ENCODE measurements at places on chromosomes 3 and 15.
A peak's percentile ranks its signal among the peaks of the same experiment; 100 is the strongest.

DNA sequence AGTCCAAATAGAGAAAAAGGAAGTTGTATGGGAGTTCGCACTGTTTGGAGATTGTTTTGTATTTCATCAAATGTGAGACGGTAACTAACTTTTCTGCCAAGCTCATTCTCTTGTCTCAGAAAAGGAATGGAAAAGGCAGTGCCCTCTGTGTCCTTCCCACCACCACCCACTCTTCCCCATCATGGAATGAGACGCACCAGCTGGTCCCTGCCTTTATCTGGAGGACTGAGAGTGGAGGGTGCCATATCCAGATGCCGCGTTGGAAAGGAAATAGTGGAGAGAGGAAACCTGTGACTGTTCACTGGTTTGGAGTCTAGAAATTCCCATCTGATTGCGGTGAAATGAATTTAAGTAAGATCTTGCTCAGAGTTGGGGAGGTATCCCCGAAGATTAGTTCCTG, 3.7 kb upstream of the CCK start:
- no peak for DNase-seq

DNA sequence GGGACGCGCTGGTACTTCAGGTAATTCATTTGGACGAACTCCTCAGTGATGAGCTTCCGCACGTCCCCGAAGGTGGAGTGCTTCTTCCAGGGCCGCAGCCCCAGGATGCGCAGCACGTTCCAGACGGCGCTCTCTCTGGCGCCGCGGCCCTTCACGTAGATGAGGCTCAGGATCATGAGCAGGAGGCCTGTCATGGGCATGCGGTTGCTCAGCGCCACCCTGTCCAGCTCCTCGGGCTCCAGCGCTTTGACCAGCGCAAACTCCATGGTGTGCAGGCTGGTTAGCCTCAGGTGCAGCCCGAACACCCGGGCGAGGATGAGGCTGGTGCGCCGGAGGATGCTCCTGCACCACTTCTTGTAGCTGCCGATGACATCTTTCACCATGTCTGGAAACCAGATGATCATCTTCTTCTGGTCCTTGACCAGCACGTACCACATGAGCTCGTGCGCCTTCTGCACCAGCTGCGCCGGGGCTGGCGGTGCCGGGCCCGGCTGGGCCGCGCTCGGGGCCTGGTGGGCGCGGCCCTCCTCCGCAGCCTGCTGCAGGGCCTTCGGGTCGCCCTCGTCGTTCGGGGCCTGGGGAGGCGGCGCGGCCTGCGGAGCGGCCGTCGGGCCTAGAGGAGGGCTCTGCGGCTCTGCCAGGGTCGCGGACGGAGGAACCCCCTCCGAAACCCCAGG, 501 bp downstream of the NDN start:
- no peak for DNase-seq

GRCh38 chr3:106299300-106300098, 430.7 kb upstream of the CBLB start:
- no peak for DNase-seq

GRCh38 chr3:80676261-80676660, 908.5 kb upstream of the ROBO1 start:
- no peak for DNase-seq

- DNase-seq: no peak
These were observed 40.4 kb upstream of the C15orf39 start for GRCh38 chr15:75161106-75161916.

DNA sequence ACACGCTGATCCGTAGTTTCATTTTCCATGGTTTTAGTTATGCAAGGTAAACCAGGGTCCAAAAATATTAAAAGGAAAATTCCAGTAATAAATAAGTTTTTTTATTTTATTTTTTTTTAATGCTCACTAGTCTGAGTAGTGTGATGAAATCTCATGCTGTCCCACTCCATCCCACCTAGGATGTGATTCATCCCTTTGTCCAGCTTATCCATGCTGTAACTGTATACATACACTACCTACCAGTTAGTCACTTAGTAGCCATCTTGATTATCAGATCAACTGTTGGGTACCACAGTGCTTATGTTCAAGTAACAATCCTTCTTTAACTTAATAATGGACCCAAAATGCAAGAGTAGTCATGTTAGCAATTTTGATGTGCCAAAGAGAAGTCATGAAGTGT, 75.2 kb downstream of the ESYT3 start:
- DNase-seq: no peak

DNA sequence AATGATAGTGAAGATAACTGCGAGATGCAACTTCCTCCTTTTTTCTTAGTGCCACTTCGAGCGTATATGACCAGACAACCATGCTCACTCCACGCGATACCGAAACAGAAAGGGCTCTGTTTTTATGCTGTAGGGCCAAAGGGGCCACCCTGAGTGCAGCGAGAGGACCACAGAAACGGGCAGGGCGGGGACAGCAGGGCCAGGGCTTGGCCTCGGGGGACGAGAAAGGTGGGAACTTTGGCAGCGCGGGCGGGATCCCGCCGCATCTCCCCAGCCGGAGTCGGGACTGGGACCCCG, 483 bp downstream of the VPS13C start:
- peak; percentile 15 for DNase-seq

GRCh38 chr3:127754411-127755304, 67.7 kb downstream of the MGLL start:
- no peak for DNase-seq

GRCh38 chr3:122598556-122598955, 21.1 kb downstream of the PARP15 start:
- DNase-seq: no peak

DNA sequence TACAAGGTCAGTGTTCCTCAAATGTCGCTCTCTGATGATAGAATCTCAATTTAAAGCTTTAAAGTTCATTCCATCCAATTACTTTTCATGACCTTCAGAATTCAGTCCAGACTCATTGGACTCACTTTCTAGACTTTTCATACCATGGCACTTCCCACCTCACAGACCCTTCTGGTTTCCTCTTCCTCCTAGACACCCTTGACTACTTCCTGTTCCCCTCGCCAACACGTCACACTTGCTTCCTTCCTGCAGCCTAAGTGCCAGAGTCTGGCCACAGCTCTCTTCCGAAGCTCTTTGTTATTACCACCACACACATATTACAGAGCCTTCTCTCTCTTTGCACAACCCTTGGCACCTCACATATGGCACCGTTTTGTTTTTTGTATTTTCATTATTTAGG, 59.1 kb upstream of the UMPS start:
- DNase-seq: no peak

Measured in astrocyte of the cerebellum (primary cell).